Activated CD8-positive, alpha-beta memory T cell treated with anti-CD3 and anti-CD28 coated beads for 24 hours (primary cell): ENCODE measurements at places on chromosomes 6 and 20.
A peak's percentile ranks its signal among the peaks of the same experiment; 100 is the strongest.

- DNase-seq = no peak
Measured at GRCh38 chr6:136736281-136736960, 55.9 kb downstream of the MAP3K5 start.

DNA sequence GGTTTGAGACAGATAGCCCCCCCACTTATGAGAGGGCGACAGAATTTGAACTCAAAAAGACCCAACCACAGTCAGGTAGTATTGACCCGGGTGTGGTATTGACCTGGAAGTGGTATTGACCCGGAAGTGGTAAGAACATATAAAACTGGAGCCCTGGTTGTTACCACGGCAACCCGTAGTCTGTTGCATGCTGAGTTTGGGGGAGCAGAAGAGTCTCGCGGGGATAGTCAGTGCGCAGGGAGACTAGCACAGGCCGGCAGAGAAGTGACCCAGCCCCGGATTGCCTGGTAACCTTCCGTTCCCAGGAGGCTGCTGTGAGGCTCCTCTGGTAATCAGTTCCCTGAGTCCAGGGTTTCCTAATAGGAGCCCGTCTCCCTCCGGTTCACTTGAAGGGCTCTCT, 96.2 kb downstream of the SNX5 start:
- no peak for DNase-seq

GRCh38 chr20:14582855-14583254, 245.4 kb upstream of the FLRT3 start:
- DNase-seq = no peak

DNA sequence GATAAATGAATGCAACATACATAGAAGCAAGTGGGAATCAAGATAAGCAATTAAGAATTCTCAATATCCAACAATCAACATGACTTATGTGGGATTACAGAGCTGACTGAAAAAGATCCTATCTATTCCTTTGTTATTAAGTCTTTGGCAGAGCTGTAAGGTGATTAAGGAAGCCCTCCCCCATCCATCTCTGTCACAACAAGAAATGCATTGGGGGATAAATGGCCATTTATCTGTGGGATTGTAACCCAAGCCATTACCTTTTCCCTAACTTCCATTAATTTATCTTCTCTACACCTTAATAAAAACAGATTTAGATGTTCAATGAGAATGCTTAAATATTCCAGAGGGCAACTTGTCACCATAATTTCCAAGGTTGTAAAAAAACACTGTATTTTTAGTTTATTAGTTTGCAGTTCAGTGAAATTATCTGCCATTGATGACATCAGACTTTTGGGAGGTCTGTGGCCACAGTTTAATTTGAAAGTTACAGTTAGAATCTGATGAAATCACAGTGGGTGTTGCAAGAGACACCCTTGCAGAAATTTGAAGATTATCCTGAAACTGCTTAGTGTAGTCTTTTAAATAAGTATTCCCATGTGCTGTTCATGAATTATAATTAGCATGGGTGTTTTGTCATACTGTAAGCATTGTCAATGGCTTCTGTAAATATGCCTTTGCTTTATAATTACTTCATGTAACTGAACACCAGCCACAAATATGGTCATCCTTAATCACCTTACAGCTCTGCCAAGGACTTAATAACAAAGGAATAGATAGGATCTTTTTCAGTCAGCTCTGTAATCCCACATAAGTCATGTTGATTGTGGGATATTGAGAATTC, 49.4 kb upstream of the FYN start:
- no peak for DNase-seq

DNA sequence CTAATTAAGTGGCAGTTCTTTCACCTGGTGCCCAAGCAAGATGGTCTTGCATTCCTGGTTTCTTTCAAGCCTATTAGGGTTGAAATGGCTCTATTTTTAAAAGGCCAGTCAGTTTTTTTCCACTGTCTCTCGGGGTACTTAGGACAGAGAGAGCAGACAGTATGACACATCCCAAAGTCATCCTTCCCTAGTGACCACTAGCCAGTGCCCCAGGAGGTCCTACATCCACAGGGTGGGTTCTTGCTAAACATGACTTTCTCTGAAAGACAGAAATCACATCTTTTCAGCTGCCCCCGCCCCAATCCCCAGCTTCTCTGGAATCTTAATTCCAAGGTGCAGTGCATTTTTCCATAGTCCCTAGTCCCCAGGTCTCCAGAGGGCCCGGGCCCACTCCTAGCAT, 192.4 kb downstream of the SLC24A3 start:
- no peak for DNase-seq

GRCh38 chr20:1652960-1653359, 4.6 kb downstream of the SIRPG start:
- DNase-seq = no peak

GRCh38 chr6:56890683-56891429, 64.1 kb upstream of the BEND6 start:
- no peak for DNase-seq

DNA sequence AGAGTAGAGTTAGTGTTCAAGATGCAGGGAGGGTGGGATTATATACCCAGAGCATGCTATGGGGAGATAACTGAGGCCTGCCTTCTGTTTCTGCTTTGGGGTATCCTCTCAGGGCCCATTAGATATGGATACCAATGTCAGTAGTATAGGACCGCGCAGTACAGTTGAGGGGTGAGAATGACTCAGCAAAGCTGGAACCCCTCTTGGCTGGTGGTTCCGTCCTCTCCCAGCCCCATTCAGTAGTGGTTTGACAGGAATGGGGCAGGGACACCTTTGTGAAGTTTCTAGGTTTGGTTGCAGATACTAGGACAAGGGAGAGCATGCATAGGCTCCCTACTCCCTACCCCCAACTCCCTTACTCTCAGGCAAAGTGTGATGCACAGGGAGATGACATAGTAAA, 47.8 kb downstream of the EIF2S2 start:
- no peak for DNase-seq

- no peak for DNase-seq
Measured at GRCh38 chr6:116876635-116877611, at the start of gene RFX6. RFX6 (plus strand) TSS chr6:116877242; CDS start chr6:116877276, 34 bp downstream.

- no peak for DNase-seq
Measured at GRCh38 chr6:148525453-148525852, 182.8 kb downstream of the SASH1 start.

DNA sequence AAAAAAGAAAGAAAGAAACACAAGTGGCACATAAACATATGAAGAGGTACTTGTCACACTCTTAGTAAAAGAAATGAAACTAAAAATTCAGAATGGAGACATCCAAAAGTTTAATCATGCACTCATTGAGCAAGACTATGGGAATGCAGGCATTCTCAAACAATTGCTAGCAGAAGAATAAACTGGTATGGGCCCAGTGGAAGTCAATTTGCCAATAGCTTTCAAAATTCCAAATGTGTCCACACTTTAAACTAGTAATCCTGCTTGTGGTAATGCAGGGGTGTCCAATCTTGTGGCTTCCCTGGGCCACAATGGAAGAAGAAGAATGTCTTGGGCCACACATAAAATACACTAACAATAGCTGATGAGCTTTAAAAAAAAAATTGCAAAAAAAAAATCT, 97.4 kb downstream of the EPB41L2 start:
- DNase-seq = no peak

GRCh38 chr6:16472349-16473069, 234.1 kb downstream of the GMPR start:
- DNase-seq = no peak

DNA sequence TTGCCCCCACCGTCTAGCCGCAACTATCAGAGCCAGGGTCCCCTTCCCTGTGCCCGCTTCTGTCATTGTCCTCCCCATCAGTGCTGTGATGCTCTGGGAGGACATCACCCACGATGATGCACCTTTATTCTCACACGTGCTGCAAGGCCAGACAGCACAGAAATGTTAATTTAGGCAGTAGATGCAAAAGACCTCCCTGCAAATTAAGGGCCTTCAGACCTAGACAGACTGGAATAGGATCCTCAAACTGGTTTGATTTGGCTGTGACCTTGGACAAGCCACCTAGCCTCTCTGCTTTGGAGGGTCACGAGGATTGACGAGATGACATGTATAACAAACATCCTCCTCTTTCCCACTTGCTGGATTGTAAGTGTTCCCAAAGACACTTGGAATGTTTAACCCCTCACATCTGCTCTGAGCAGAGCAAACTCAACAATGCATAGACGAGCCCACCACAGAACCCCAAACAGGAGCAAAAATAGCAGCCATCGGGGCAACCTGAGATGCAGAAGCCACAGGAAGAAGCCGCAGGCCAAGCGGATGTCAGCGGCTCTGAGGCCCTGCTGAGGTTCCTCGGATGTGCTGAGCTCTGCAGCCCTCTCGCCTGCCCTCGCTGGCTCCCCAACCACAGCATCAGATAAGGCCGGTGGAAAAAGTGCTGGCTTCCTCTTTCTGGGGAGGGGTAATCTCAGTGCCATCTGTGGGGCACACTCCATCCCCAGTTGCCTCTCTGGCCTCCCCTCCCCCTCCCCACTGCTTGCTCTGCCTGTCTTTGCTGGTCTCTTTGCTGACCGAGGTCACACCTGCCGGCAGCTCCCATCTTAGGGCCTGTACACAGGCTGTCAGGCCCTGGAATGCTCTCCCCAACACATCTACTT, 35.3 kb downstream of the TOX2 start:
- peak; percentile 83 for DNase-seq

GRCh38 chr6:165568326-165568725, 94.7 kb downstream of the PDE10A start:
- no peak for DNase-seq

- DNase-seq = no peak
Measured at GRCh38 chr20:13200767-13201500, 20.1 kb upstream of the ISM1 start.

DNA sequence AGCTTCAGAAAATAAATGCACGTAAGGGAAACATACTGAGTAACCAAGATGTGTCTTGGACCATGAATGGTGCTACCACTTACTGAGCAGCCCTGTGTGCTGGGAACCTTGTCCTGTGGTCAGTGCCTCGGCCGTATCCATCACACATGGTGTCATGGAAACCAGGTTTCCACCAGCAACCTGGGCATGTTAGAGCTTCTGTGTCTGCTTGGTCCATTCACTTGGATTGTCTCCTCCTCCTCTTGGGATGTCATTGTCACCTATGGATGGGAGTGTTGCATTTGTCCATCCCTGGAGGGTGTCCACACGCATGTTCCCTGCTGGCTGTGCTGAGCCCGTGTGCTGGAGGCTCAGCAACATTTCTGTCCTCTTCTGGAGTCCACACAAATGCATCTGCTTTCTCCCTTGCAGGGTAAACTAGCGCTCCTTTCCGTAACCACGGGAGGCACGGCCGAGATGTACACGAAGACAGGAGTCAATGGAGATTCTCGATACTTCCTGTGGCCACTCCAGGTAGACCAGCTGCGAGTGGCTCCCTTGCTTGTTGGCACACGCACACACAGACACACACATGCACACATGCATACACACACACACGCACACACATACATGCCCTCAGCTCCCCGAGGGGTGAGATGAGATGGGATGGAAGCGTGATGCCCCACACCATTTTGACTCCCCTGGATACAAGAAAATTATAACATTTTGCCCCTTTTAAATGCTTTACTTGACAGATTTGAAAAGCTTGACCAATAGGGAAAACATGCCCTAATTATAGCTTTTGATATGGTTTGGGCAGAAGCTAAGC, 17.0 kb downstream of the NQO2 start:
- DNase-seq = no peak

- DNase-seq = no peak
Measured at GRCh38 chr20:50885068-50885467, 46.2 kb downstream of the ADNP start.

DNA sequence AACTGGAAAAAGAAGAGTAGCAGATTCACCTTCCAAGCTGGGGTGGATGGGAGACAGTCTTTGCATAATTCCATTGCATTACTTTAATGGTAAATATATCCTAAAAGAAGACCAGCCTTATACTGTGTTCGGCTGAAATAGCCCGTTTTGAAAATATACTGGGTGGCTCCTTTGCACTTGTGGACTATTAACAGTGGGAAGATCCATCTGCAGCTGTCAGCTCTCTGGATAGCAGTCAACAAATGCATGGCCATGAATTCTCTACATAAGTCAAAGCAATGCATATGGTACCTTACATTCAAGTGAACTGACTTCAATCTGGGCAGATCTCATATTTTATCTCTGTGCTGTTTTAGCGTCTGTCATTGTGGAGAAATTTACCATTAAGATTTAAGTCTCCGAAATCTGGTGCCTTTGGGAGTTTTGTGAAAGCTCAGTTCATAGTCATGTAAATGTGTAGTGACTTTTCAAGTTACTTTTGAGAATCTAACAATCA, 400.6 kb upstream of the RNF217 start:
- no peak for DNase-seq
